Activated B cell treated with CpG ODN at 0.5 μM for 24 hours (primary cell): ENCODE measurements at places on chromosomes 5 and 9.
A peak's percentile ranks its signal among the peaks of the same experiment; 100 is the strongest.

DNA sequence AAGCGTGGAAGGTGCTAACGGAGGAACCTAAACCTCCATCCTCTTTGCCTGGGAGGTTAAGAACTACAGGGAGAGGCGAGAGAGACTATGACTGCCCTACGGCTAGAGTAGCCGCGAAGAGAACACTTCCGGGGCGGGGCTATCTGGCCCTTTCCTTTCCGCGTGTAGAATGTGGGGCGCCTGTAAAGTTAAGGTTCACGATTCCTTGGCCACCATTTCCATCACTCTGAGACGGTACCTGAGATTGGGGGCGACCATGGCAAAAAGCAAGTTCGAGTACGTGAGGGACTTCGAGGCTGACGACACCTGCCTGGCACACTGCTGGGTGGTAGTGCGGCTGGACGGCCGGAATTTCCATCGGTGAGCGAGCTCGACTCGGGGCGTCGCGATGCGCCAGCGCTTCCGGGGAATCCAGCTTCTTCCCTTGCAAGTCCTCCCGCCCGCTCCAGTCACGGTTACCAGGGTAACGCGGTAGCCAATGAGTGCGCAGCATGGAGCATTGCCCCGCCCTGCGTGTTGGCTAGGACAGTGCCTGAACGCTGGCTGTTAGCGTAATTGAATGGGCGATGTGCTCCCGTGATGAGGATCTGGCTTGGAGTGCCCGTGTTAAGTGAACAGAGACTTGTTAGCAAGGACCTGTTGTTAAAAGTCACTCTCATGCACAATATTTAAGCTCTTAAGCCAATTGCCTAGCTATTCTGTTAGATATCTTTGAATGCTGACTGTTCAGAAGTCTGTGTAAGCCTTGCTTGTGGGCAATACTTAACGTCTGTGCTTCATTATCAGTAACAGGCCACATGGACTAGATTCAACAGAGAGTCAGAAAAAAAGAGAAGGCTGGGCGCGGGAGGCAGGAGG, at the start of gene THG1L:
TSS of gene THG1L (plus strand) at position 149 of the 858 bp plus-strand sequence. CDS start at position 170, 21 bp downstream.
- peak; percentile 93 for DNase-seq

- no peak for DNase-seq
These were observed 8.0 kb downstream of the PDGFRB start for GRCh38 chr5:150147670-150148069.

GRCh38 chr9:134624621-134625181, 16.9 kb upstream of the COL5A1 start:
- DNase-seq: no peak

DNA sequence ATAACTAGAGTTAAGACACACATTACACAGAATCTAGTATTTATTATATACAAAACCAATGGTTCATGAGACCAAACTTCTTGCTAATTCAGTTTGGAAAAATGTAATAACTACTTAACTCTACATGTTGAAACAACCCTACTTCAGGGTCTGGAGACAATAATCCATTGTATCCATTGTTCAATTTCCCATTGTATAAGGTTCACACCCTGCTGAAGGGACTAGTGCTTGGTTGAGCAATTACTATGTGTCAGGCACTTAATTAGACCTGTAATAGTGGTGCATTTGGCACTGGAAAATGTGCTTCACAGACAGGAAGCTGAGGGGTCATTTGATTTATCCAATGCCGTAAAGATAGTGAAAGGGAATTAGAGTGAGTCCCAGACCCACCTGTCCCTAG, 114.3 kb upstream of the PAPPA start:
- DNase-seq: no peak

- DNase-seq: no peak
These were observed 1883.7 kb upstream of the C9orf72 start for GRCh38 chr9:29456940-29457339.

- no peak for DNase-seq
These were observed 21.4 kb upstream of the SPATA9 start for GRCh38 chr5:95704150-95704549.

DNA sequence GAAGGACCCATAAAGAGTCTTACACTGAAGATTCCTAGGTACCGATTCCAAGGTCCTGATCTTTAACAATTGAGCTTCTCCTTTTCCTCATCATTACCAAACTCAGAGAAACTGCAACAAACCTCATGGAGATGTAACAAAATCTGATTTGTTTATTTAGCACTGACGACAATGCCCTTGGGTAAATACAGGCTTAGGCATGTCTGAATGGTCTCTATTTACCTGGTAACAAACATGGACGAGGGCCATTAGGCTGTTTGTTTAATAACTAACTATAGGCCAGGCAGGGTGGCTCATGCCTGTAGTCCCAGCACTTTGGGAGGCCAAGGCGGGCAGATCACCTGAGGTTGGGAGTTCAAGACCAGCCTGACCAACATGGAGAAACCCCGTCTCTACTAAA, 333.3 kb downstream of the AGTPBP1 start:
- DNase-seq: no peak

DNA sequence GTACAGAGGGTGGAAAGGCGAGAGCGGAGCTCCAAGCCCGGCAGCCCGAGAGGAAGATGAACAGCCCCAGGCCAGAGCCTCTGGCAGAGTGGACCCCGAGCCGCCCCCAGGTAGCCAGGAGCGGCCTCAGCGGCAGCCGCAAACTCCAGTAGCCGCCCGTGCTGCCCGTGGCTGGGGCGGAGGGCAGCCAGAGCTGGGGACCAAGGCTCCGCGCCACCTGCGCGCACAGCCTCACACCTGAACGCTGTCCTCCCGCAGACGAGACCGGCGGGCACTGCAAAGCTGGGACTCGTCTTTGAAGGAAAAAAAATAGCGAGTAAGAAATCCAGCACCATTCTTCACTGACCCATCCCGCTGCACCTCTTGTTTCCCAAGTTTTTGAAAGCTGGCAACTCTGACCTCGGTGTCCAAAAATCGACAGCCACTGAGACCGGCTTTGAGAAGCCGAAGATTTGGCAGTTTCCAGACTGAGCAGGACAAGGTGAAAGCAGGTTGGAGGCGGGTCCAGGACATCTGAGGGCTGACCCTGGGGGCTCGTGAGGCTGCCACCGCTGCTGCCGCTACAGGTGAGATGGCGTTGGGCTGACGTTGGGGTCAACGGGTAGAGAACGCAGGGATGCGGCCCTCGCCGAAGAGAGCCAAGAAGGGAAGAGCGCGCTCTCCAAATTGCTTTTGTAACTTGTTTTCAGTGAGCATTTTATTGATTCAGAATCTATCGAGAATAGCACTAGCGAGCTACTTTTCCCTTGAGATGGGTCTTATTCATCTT, at the start of gene PTGER4:
TSS of gene PTGER4 (plus strand) at position 3 of the 769 bp plus-strand sequence. CDS start 1,079 bp downstream, outside the sequence.
- DNase-seq: peak; percentile 32

- no peak for DNase-seq
These were observed 120.6 kb downstream of the TTLL11 start for GRCh38 chr9:121972501-121972981.

GRCh38 chr5:160348080-160348479, 22.3 kb downstream of the C1QTNF2 start:
- no peak for DNase-seq

- peak; percentile 32 for DNase-seq
These were observed 1.0 kb downstream of the SET start for GRCh38 chr9:128689820-128690683.

DNA sequence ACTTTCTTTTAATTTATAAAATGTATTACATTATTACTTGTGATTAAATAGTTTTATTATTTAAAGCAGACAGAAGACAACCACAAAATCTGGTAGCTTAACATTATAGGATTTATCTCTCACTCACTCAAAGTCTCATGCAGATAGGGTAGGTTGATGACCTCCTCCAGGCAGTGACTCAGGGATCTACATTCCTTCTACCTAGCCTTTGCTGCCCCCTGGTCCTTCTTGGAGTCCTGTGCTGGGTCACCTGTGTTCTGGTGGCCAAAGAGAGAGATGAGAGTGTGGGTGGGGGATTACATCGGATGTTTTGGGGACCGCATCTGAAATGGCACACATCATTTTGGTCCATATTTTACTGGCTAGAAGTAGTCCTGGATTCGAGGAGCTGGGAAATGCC, 95.7 kb upstream of the CTSL start:
- no peak for DNase-seq

DNA sequence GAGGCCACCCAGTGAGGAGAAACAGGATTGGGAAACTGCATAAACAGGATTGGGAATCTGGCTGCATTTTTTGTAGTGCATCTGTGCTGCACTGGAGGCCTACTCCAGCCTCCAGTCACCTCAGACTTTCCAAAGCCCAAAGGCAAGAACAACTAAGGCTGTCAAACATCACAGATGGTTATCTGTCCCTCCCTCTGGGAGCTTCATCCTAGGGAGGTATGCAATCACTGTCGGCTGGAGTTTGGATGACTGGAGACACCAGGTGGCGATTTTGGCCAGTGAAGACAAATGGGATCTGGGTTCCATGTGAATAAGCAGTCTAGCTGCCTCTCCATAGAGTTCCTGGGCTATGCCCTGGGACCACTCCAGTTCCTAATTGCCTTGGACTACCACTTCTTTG, 9.3 kb upstream of the SPINK13 start:
- no peak for DNase-seq

DNA sequence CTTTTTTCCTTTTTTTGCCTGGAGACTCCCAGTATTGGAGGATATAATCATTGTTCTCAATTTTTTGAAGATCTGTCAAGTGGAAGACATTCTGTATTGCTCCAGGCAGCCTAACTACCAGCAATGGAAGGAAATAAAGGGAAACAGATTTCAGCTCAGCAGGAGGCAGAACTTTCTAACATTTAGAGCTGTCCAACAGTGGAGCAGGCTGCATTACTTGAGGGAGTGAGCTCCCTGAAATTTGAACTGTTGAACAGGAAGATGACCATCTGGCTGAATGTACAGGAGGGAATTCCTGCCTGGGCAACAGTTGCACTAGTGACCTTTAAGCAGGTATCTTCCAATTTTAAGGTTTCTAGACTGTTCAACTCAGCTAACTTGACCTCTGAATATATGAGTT, 1.1 kb upstream of the GAPVD1 start:
- no peak for DNase-seq

- no peak for DNase-seq
These were observed 24.0 kb downstream of the NDUFS6 start for GRCh38 chr5:1824903-1825841.

DNA sequence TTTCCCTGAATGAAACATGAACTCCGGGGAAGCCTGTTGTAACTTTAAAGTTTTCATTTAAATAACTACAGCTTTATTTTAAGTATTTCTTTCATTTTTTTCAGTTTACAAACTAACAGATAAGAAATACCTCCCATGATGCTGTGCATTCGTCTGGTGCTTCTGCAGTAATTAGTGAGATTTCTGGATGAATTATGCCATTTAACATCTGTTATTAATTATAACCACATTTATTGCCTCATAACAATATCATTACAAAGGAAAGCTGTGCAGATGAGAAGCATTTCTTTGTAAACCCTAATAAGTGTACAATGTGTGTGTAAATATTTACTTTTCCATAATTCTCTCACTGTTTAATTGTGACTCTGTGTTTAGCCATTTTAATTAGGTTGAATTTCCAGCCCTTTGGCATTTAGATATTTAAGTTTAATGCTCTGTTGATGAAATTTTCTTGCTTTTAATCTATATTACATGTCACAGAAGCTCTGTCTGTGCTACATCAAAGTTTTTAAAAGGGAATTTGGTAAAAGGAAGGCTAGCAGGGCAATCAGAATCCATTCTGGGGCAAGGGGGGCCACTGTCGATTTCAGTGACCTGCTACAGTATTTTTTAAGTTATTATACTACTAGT, 418.0 kb downstream of the SPATA31D1 start:
- DNase-seq: no peak

DNA sequence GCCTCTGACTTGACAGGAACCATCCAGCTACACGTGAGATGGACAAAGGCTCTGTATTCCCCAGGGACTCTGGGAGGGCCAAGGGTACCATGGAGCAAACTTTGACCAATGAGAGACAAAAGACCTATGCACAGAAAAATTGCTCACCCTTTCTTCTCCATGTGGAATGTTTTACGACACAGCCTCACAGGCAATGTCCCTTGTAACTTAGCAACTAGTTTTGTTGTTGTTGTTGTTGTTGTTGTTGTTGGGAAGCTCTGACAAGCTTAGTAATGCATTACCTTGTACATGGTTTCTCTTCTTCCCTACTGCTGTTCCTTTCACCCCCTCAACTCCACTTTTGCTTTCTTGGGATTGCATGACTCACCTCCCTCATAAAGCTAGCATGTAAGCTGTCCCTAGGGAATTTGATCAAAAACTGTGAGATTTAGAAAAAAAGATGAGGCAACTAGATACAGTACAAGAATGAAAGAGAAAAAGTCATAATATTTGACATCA, 550.9 kb downstream of the RAB3C start:
- no peak for DNase-seq

- DNase-seq: no peak
These were observed 55.6 kb downstream of the EHMT1 start for GRCh38 chr9:137674307-137674975.

DNA sequence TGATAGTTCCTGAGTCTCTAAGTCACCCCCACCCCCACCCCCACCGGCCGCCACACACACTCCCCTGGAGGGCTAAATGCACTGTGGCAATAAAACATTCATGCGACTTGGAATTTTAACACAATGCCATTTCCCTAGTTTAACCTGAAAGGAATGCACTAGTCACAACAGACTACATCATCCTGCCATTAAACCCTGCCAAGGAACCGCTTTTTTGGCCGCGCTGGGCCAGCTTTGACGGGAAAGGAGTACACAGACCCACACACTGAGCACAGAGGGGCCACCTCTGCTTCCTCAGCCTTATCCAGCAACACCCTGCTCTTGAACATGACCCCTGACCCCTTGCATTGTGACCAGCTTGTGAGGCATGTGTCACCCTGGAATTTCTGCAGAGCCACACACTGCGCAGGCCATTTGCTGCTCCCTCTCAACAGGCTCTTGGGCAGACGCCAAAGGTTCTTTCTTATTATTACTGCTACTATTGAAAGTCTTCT, 165.3 kb downstream of the BNC2 start:
- DNase-seq: no peak

DNA sequence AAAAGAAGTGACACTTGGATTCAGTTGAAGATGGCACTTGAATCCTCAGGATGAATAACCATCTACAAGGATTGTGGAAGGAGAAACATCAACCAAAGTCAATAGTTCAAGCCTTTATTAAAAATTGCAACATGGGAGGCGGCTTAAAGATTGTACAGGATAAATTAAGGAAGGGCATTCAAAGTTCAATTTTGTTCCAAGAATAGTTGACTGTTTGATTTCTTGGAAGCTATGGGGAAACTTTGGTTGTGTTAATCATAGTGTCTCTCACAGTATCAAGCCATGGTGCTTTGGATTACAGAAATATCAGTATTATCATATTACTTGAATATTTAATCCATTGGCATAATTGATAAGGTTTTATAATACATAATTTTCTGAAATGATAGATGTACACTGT, 1844.3 kb downstream of the MAT2B start:
- no peak for DNase-seq

GRCh38 chr5:17067657-17068392, 131.7 kb upstream of the MYO10 start:
- DNase-seq: no peak

- DNase-seq: no peak
These were observed 56.4 kb downstream of the PFDN1 start for GRCh38 chr5:140246378-140247122.
